Stimulated activated CD8-positive, alpha-beta memory T cell treated with anti-CD3 and anti-CD28 coated beads, Interleukin-15, amount 100 ng/mL, for 4 hours (primary cell): ENCODE measurements at places on chromosomes 3 and 15.

GRCh38 chr3:11346416-11346815 lies 74.2 kb downstream of the ATG7 start:
- DNase-seq, result no peak

GRCh38 chr3:195889870-195890295 lies 18.5 kb downstream of the TNK2 start:
- no peak for DNase-seq

DNA sequence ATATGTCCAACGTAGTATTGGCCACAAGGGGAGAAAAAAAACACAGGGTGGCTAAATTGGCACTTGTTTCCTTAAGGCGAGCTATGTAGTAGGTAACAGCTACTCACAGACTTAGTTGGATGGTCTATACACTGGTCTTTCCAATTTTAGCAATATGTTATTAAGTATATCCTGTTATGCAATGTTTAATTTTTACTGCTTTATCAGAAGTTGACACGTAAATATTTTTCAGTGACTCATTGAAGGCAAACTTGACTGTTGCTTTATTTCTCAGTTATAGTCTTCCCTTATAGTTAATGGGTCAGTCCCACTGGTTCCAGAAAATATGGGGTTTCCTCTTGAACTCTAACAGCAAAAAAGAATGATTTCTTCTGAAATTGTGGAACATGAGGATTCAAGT lies 46.5 kb downstream of the ADPGK start:
- no peak for DNase-seq

GRCh38 chr3:151899996-151900395 lies 26.6 kb downstream of the SUCNR1 start:
- no peak for DNase-seq

GRCh38 chr15:59798605-59798917 lies 109.4 kb upstream of the BNIP2 start:
- no peak for DNase-seq

GRCh38 chr3:136330900-136331299 lies 80.8 kb downstream of the PCCB start:
- DNase-seq, result no peak

DNA sequence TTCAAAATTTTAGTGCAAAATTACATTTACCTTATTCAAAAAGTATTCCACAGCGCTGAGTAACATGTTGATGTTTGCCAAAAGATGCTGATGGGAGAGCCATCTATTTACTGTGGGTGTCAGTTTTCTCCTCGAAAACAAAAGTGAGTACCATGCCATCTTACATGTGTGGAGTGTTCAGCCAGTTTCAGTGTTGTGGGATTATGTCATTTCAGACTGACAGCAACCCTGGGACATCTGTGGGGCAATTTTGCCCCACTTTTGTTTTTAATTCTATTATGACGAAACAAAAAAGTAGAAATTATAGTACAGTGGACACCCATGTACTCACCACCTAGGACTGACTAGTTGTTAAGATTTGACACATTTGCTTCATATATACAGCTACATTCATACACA lies 19.6 kb downstream of the SLCO3A1 start:
- DNase-seq, result no peak

DNA sequence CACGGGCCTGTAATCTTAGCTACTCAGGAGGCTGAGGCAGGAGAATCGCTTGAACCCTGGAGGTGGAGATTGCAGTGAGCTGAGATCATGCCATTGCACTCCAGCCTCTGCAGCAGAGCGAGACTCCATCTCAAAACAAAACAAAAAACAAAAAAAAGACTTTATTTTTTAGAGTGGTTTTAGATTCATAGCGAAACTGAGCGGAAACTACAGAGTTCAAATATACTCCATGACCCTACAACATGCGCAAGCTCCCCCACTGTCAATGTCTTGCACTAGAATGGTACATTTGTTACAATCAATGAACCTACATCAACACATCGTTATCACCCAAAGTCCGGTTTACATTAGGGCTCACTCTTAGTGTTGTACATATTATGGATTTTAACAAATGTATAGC lies 2.2 kb upstream of the CRTAP start:
- DNase-seq, result no peak

GRCh38 chr3:196641333-196642054 lies 2.0 kb downstream of the NRROS start:
- no peak for DNase-seq

DNA sequence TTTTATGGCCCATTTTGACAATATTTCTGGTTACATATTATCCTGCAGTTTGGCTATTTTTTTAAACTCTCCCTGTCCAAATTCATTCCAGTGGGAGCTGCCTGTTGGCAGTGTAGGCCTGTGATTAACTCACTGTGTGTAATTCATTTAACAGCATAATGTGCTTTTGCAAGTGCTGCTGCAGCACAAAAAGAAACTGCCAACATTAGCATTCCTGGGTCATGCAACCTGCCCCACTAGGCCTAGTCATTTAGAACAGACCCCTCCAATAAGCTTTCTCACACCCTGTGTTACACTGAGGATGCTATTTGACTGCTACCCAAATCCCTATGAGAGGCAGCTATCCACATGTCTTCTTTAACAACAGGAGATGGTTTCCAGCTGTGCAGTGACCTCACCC lies 251.2 kb upstream of the UBE2E2 start:
- no peak for DNase-seq

GRCh38 chr3:143255739-143256138 lies 136.2 kb downstream of the CHST2 start:
- DNase-seq, result no peak

- DNase-seq, result no peak
Measured at GRCh38 chr3:10343526-10343925, 22.6 kb upstream of the SEC13 start.

- no peak for DNase-seq
Measured at GRCh38 chr15:69272139-69272538, 26.6 kb upstream of the PAQR5 start.

- no peak for DNase-seq
Measured at GRCh38 chr15:56817321-56818080, 84.2 kb upstream of the ZNF280D start.

DNA sequence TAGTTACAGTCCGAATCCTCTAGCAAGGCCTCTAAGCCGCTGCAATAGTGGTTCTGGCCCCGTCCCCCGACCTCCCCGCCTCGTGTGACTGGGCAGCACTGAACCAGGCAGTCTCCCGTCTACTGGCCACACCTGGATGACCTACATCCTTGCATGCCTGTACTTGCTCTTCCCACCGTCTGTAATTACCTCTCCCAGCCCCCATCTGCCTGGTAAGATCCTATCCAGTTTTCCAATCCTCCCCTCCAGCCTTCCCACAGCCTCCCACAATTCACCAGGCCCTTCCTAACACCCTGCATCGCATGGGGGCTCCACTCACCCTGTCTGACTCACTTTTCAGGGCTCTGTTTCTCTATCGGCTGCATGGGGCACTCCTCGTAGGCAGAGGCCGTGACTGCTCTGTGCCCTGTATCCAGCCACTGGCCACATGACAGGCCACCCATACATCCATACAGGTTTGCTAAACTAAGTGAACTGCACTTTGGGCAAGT lies 32.8 kb downstream of the XXYLT1 start:
- DNase-seq, result no peak

- no peak for DNase-seq
Measured at GRCh38 chr3:37287776-37288175, 113.4 kb upstream of the LRRFIP2 start.

DNA sequence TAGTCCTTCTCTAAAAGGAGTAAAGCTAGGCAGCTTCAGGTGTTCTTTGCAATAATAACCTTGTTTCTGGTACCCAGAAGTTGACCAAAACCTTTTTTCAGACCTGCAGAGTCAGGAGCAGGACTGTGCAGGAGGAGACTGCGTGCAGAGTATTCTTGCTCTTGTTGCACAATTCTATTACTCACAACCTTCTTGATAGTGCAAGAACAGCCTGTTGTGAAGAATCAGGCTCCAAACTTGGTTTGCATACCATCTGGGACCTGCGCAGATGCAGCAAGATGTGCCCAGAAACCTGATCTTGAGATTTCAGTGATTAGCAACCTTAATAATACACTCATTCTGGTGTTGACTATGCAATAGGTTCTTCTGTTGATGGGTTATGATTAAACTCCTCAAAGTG lies 111.9 kb downstream of the ATG7 start:
- no peak for DNase-seq

DNA sequence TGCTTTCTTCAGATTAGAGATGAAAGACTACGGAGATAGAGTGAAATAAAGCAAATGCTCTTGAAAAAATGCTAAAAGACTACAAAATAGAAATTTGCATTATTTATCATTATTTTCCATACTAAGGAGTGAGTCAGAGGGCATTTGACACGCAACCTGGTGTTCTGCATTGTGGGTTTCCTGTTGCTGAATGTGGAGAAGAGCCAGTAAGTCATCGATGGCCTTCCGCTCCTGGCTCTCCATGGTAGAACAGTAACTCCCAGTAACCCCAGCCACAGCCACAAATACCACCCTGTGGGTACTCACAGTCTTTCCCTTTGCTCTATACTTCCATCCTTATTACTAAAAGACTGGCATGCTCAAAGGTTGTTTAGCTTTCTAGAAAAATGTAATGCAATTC lies 61.5 kb downstream of the CGGBP1 start:
- peak; percentile 11 for DNase-seq

- no peak for DNase-seq
Measured at GRCh38 chr3:172305552-172305951, 142.7 kb downstream of the GHSR start.

- DNase-seq, result no peak
Measured at GRCh38 chr3:171892457-171892856, 49.3 kb downstream of the TMEM212 start.

DNA sequence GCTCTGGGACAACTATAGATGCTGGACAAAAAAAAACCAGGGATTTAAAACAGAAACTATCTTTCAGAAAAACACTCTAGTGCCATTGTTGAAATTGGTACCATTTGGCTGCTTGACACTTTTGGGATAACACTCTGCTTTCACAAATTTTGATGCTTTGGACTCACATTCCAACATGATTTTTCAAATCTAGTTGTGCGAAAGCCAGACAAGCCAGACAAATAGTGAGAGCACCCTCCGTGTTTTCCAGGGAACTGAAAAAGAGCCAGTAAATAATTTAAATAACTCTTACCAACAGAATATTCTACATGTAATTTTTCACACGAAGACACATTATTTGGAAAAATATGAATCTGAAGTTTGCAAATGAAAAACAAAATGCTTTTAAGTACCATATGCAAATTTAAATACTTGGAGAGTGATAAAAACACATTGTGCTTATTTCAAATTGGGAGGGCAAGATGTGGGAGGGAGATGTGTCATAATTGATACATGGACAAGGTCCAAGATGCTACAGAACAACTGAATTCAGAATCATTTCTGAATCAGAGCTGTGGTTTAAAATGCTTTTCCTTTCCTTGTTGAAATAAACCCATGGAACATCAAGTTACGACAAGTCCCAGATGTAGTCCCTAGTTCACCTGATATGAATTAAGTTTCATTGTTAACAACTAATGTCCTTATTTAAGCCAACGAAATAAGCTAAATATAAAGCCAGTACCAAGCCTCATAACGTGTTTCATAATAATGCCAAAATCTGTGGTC lies 144.2 kb upstream of the SOX2 start:
- DNase-seq, result no peak

GRCh38 chr3:155938409-155938808 lies 68.0 kb downstream of the GMPS start:
- DNase-seq, result no peak

- no peak for DNase-seq
Measured at GRCh38 chr15:78991476-78991875, 46.6 kb upstream of the CTSH start.

DNA sequence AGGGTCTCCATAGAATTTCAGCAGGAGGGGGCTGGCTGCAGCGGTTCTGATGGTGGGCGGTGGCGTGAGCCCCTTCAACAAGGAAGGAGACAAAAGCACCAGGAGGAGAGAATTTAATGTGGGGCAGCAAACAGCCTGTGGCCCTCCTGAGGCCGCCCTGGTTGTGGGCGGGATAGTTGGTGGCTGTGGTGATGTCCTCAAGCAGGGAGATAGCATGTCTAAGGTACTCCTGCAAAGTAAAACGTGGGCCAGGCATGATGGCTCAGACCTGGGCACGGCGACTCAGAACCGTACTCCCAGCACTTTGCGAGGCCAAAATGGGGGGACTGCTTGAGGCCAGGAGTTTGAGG lies 94.0 kb downstream of the LRRK1 start:
- DNase-seq, result no peak

- DNase-seq, result no peak
Measured at GRCh38 chr15:89326316-89326715, 8.3 kb downstream of the POLG start.

DNA sequence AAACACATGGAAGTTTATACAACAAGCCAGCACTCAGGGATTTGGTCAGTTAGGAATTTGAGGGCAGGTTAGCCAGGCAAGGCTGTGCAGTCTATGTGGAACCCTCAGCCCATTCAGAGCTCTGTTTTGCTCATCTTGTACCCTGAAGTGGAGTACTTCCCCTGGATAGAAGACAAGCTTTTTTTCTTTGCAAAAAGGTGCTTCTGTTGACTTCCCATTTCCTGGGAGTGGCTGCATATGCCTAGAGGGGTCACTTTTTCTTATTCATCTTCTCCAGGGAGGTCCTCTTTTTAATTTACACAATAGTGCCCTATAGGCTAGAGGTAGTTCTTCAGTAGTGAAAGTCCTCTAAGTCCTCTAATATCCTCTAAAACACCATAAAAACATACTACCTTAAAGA lies 225.0 kb upstream of the P2RY1 start:
- DNase-seq, result no peak

DNA sequence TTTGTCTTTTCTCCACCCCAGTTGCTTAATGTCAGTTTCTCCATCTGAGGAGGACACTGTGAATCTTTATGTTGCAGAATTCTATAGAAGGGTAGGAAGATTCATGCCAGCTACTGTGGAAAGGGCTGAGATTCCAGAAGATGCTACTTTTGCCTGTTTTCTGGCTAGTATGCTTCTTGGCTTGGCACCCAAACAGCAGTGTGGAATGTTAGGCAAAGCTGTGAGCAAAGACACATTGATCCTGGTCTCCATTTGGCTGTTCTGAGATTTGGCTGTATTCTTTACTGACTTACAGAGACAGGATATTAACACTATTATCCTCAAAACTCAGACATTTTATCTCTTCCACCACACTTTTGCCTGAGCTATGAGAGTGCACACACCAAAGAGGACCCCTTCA lies 39.3 kb downstream of the PDHB start:
- no peak for DNase-seq

DNA sequence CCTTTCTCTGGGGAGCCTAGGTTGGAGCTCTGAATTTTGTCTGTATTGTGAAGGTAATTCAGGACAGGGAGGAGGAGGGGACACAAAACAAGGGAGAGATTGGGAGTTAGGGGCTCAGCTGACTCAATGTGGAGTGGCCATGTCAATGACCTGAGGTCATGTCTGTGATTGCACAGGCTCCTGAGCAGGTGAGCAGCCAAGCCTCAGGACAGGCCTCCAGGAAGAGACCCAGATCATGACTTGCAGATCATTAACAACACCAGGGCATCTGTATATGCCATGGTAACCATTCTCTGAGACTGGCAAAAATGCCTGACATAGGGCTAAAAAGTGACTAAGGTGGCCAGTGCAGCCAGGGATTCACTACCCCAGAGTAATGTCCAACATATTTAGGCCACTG lies 20.9 kb downstream of the ERICH6 start:
- no peak for DNase-seq
